ENCODE measurements at places on chromosomes 2 and 18. TPM values are rescaled to one million over a fixed set of nuclear protein-coding genes. Genes with fewer than 3 reads are reported as not detected.
A peak's percentile ranks its signal among the peaks of the same experiment; 100 is the strongest.

The CCDC178 gene
- total RNA-seq = not detected

The XIRP2 gene
- total RNA-seq = not detected

The QPCT gene
- 7.1 TPM for total RNA-seq

GRCh38 chr2:62966991-62967390, 83.6 kb upstream of the OTX1 start:
- DNase-seq = no peak
- 0 out of 2 replicates have a peak, but pooled peaks cover 3% of the 10 kb centered on the region for H3K36me3 ChIP-seq
- no peak overlapping the region for H3K4me3 ChIP-seq
- no peaks in the 10 kb centered on the region for H3K27me3 ChIP-seq
- no peak overlapping the region for H3K27ac ChIP-seq

- no peak overlapping the region for H3K27ac ChIP-seq
- no peak overlapping the region for H3K4me3 ChIP-seq
- H3K36me3 ChIP-seq = no peaks in the 10 kb centered on the region
- no peaks in the 10 kb centered on the region for H3K27me3 ChIP-seq
- no peak for DNase-seq
These were observed 234.2 kb upstream of the NETO1 start for GRCh38 chr18:73101977-73102376.

DNA sequence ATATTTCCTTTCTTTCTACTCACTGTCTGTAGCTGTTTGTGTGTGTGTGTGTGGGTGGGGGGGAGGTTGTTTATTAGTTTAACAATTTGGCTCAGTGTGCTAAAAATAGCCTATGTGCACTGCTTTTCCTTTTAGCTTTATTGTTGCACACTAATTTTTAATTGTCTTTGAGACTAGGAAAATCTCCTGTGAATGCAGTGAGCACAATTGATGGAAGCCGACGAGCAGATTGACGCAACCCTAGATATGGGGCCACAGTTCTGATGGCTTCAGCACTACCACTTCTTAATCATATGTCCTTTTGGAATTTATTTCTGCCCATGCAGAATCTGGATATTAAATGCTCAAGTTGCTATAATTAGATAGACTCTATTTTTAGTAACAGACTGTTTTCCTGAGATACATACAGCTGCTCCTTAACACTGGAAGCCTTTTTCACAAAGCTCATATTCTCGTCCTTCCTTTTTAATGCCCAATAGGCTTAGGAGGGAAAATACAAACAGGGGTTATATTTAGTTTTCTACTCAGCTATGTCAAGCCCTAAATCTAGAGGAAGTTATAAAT, 109.1 kb downstream of the IRS1 start:
- peak overlapping the region; percentile 83 for H3K27ac ChIP-seq
- H3K36me3 ChIP-seq = no peaks in the 10 kb centered on the region
- DNase-seq = peak; percentile 74
- no peaks in the 10 kb centered on the region for H3K27me3 ChIP-seq
- H3K4me1 ChIP-seq = peaks cover 35% of the 10 kb centered on the region
- no peak overlapping the region for H3K4me3 ChIP-seq

DNA sequence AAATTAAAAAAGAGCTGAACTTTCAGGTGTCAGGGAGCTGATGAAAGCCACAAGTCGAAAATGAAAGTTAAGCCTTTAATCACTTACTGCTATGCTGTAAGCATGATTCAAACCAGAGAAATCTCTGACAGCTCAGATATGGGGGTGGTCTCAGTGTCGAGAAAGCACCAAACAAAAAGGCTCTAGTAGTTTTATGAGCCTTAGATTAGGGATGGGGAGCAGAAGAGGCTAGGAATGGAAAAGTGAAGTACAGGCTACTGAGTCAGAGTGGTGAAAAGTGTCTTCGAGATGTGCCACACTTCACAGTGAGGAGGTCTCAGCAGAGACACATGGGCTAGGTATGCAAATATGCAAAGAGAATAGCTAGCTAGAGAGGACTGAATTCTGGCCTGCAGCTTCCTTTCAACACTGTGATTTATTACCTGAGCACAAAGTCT, 482.2 kb downstream of the SPAG16 start:
- H3K4me1 ChIP-seq = peaks cover 24% of the 10 kb centered on the region
- no peak for DNase-seq
- H3K27me3 ChIP-seq = no peaks in the 10 kb centered on the region
- H3K4me3 ChIP-seq = no peak overlapping the region
- no peaks in the 10 kb centered on the region for H3K36me3 ChIP-seq
- peak overlapping the region; percentile 80 for H3K27ac ChIP-seq

GRCh38 chr2:154350911-154351310, 347.6 kb upstream of the KCNJ3 start:
- H3K4me1 ChIP-seq = no peaks in the 10 kb centered on the region
- DNase-seq = no peak
- no peaks in the 10 kb centered on the region for H3K27me3 ChIP-seq
- no peak overlapping the region for H3K27ac ChIP-seq
- H3K4me3 ChIP-seq = no peak overlapping the region
